Natural killer cell treated with Interleukin-12 subunit alpha and Interleukin-12 subunit beta and Interleukin-15 and Interleukin-18, amount 100 ng/mL, for 72 hours (primary cell): ENCODE measurements at places on chromosomes 11 and 22. TPM values are rescaled to one million over a fixed set of nuclear protein-coding genes. Genes with fewer than 3 reads are reported as not detected.
A peak's percentile ranks its signal among the peaks of the same experiment; 100 is the strongest.

DNA sequence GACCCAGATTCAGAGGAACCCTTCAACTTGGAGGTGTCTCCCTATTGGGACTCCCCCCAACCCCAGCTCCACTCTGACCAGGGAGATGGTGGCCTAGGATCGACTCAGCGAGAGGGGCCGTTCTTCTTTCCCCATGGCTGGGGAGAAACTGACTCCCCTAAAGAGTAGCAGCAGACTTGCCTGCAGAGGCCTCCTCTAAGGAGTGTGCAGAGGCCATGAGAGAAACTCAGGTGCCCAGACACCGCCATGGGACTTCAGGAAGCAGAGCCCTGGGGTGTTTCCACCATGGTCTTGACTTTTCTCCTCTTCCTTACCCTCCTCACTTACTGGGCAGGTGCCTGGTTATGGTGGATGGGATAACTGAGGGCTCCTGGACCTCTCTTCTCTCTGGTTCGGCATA lies 2.6 kb upstream of the TOP3B start:
- H3K27ac ChIP-seq: no peak overlapping the region
- peaks cover 7% of the 10 kb centered on the region for H3K4me1 ChIP-seq
- peaks cover 7% of the 10 kb centered on the region for H3K27me3 ChIP-seq
- DNase-seq: no peak

The IGLL1 gene
- not detected for total RNA-seq

- peaks cover 33% of the 10 kb centered on the region for H3K4me1 ChIP-seq
- DNase-seq: no peak
- no peaks in the 10 kb centered on the region for H3K27me3 ChIP-seq
- H3K36me3 ChIP-seq: no peaks in the 10 kb centered on the region
- H3K4me3 ChIP-seq: no peak overlapping the region
Measured at GRCh38 chr11:963852-964251, 38.2 kb downstream of the AP2A2 start.

The C11orf42 gene
- not detected for total RNA-seq

The RAB39A gene
- 0.53 TPM for total RNA-seq

The CSNK1E gene
- total RNA-seq: 107 TPM

DNA sequence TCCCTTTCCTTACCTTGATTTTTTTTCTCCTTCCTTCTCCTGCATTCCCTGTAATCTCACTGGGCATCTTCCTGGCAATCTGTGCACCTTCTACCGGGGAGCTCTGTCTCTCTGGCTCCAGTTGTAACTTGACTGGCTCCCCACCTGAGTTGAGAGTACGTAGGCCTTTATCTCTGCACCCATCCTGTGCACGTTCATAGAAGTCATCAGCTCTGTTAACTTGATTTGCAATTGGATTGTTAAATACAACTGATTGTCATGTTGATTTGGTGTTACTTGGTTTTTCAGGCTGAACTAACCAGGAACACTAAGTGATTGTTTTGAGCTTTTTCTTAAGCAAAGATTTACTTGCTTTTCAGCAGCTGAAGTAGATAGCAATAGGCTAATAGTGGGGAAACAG lies 11.8 kb downstream of the SWAP70 start:
- no peaks in the 10 kb centered on the region for H3K36me3 ChIP-seq
- no peak overlapping the region for H3K27ac ChIP-seq
- H3K4me3 ChIP-seq: no peak overlapping the region

- DNase-seq: no peak
- H3K4me1 ChIP-seq: peaks cover 19% of the 10 kb centered on the region
- H3K36me3 ChIP-seq: no peaks in the 10 kb centered on the region
Measured at GRCh38 chr22:20751185-20751851, 22.6 kb upstream of the SERPIND1 start.

DNA sequence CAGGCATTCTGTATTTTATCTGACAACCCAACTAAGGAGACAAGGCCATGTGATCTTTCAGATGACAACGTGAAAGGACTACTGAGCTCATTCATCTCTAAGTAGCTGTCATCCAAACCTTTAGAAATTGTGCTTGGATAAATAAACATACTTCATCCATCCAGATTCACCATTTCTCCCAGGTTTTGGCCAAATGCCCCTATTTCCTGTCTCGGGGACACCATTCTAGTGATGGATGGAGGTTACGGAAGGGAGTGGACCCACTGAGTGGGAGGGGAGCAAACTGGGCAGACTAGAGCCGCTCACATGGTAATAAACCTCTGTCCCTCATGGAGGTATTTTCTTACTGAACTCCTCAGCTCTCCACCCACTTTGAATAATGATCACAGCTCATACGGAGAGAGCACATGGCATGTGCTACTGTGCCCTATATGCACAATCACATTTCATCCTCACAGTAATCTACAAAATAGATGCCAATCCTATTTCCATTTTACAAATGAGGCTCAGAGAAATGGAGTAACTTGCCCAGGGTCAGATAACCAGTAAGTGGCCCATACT lies 114.4 kb downstream of the SLC1A2 start:
- no peaks in the 10 kb centered on the region for H3K27me3 ChIP-seq
- no peak for DNase-seq
- peaks cover 6% of the 10 kb centered on the region for H3K36me3 ChIP-seq
- peak overlapping the region; percentile 74 for H3K27ac ChIP-seq

The SLC29A2 gene
- total RNA-seq: 13.6 TPM

DNA sequence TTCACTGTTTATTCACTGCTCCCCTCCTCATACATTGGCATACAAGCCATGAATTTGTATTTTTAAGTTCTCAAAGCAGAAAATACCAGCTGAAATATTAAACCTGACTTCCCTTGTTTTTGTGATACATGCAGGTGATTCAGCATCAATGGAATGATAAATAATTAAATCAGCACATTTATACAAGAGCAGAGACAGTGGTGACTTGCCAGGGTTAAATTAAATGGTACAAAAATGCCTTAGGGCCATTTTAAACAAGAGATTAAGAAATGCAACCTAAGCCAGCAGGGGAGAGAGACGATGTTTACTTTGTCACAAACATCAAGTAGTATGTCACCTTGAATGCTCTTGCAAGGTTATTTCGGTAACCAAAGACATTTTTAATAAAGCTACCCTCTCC lies 95.9 kb upstream of the DDI1 start:
- no peak overlapping the region for H3K27ac ChIP-seq
- no peaks in the 10 kb centered on the region for H3K4me1 ChIP-seq
- H3K4me3 ChIP-seq: no peak overlapping the region
- no peaks in the 10 kb centered on the region for H3K27me3 ChIP-seq
- DNase-seq: no peak

DNA sequence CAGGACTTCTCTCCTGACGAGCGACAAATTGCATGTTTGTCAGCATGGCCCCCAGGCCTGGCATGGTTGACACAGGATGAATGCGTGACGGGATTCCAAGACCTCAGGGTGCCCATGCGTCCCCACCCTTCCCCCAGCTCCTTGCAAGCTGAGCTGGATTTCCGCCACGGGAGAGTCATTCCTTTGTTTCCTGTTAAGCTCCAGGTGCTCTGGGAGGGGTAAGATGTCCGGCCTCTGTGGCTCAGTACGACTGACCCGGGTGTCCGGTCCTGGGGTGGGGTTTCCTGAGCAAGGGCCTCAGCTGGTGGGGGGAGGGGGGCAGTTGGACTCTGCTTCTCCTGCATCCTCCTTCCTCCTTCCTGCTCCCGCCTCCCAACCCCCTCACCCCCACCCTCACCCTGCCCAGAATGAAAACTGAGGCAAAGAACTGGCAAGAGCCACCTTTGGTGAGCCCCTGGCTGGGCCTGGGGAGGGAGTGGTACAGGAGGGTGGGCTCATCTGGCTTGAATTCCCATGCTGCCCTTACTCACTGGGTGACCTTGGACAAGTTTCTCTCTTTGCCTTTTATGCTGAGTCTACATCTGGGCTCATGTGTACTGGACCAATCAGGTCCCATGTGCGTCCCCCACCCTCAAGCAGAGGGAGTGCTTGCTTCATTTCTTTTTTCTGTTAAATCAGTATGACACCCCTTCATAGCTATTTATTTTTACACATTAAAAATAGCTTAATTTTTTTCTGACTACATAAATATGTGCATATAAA lies 2.5 kb downstream of the CDC42EP2 start:
- peaks cover 6% of the 10 kb centered on the region for H3K4me1 ChIP-seq
- H3K27me3 ChIP-seq: no peaks in the 10 kb centered on the region
- H3K36me3 ChIP-seq: no peaks in the 10 kb centered on the region
- no peak overlapping the region for H3K4me3 ChIP-seq
- no peak overlapping the region for H3K27ac ChIP-seq

DNA sequence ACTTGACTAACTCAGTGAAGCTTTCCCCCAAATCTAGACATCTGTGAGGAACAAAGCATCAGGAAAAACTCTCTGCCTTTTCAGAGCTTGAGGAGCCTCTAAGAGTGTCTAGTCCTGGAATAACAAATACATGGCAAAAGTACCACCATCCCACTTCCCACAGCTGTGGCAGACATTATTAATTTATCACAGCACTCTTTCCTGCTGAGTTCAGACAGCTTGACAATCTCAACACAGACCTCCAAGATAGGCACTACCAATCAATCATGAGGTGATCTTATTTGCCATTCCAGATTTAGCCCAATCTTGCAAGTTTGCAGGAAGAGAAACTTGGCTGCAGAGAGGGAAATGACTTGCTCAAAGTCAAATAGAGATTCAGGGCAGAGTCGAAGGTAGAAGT lies 202.8 kb downstream of the MN1 start:
- H3K4me3 ChIP-seq: no peak overlapping the region
- H3K36me3 ChIP-seq: no peaks in the 10 kb centered on the region
- H3K27ac ChIP-seq: no peak overlapping the region
- no peaks in the 10 kb centered on the region for H3K4me1 ChIP-seq

- peaks cover 4% of the 10 kb centered on the region for H3K4me1 ChIP-seq
- peak; percentile 59 for DNase-seq
- no peaks in the 10 kb centered on the region for H3K36me3 ChIP-seq
- no peak overlapping the region for H3K27ac ChIP-seq
- peaks cover 3% of the 10 kb centered on the region for H3K27me3 ChIP-seq
Measured at GRCh38 chr22:22944268-22944985, 56.8 kb downstream of the IGLL5 start.

- H3K4me1 ChIP-seq: no peaks in the 10 kb centered on the region
- peaks cover 4% of the 10 kb centered on the region for H3K27me3 ChIP-seq
- no peaks in the 10 kb centered on the region for H3K36me3 ChIP-seq
- DNase-seq: no peak
- H3K4me3 ChIP-seq: no peak overlapping the region
Measured at GRCh38 chr22:28052825-28053269, 133.8 kb upstream of the PITPNB start.

DNA sequence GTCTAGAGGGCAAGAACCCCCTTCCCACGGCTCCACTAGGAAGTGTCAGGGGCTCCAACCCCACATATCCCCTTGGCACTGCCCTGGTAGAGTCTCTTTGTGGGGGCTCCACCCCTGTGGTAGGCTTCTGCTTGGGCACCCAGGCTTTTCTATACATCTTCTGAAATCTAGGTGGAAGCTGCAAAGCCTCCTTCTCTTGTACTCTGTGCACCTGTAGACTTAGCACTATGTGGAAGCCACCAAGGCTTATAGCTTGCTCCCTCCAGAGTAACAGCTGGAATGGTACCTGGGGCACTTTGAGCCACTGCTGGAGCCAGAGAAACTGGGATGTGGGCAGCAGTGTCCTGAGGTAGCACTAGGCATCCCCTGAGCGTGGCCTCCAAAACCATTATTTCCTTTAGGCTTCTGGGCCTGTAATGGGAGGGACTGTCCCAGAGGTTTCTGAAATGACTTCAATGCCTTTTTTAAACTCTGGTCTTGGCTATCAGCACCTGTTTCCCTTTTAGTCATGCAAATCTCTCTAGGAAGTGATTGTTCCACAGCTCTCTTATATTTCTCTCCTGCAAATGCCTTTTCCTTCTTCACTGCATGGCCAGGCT lies 68.4 kb downstream of the TRAF6 start:
- DNase-seq: no peak
- peaks cover 84% of the 10 kb centered on the region for H3K4me1 ChIP-seq
- peak overlapping the region; percentile 56 for H3K27ac ChIP-seq
- peaks cover 62% of the 10 kb centered on the region for H3K36me3 ChIP-seq

The MUC2 gene
- total RNA-seq: not detected

GRCh38 chr22:40703736-40704135 lies 24.5 kb downstream of the MCHR1 start:
- peaks cover 3% of the 10 kb centered on the region for H3K4me1 ChIP-seq
- no peak overlapping the region for H3K4me3 ChIP-seq
- peaks cover 6% of the 10 kb centered on the region for H3K27me3 ChIP-seq
- no peak for DNase-seq
- no peak overlapping the region for H3K27ac ChIP-seq
- H3K36me3 ChIP-seq: no peaks in the 10 kb centered on the region

DNA sequence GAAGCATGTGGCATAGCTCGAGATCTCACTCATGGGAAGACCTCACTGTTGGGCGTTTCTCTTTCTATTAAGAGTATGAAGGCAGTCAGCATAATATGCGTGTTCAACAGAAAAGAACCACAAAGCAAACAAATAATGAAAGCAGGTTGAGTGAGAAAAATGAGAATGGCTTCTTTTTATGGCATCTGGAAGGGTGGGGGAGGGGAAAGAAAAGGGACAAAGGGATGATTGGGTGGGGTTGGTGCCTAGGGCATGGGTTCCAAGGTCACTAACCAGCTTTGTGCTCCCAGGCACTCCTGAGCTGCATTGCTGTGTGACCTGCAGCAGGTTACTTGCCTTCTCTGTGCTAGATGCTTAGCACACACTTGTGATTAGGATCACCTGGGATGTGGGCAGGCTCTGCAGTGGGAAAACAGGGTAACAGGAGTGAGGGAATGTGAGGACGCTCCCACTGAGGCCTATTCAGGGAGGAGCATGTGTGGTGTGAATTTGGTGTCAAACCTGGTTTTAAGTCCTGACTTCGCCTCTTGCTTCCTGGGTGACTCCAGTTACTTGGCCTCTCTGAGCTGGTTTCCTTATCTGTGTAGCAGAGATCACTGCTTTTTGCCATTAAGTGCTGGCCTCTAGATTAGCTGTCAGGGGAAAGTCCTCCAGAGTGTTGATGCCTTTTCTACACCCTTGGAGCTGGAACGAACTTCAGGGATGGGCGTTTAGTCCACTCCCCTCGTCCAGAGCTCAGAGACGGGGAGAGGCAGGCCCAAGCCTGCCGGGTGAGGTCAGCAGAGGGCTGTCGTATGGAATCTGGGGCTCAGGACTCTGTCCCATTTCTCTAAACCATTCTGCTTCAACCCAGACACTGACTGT lies 74.8 kb downstream of the KIAA1671 start:
- H3K4me3 ChIP-seq: no peak overlapping the region
- H3K4me1 ChIP-seq: no peaks in the 10 kb centered on the region
- DNase-seq: no peak
- no peaks in the 10 kb centered on the region for H3K36me3 ChIP-seq

DNA sequence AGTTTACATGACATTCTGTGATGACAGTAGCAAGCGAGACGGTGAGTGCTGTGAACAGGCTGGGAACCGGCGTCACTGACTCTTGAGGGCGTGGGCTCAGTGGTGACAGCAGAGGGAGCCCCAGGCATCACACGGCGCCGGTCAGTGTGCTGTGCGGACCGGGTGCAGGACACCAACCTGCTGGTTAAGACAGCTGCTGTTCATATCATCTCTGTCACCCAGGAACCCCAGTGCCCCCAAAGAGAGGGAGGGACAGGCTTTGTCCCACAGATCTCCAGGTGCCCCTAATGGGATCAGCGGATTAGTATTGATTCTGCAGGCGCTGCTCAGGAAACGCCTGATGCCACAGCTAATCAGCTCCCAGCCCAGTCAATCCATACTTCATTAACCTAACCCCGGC lies 18.4 kb downstream of the B3GAT1 start:
- H3K27ac ChIP-seq: no peak overlapping the region
- H3K4me3 ChIP-seq: no peak overlapping the region
- H3K27me3 ChIP-seq: no peaks in the 10 kb centered on the region
- no peaks in the 10 kb centered on the region for H3K36me3 ChIP-seq
- DNase-seq: no peak

GRCh38 chr11:43825217-43825816 lies 55.3 kb upstream of the ALKBH3 start:
- no peak overlapping the region for H3K27ac ChIP-seq
- no peak overlapping the region for H3K4me3 ChIP-seq
- DNase-seq: no peak
- H3K4me1 ChIP-seq: no peaks in the 10 kb centered on the region
- H3K27me3 ChIP-seq: no peaks in the 10 kb centered on the region
- H3K36me3 ChIP-seq: no peaks in the 10 kb centered on the region
